ENCODE measurements at places on chromosomes 13 and 19.

GRCh38 chr13:75715601-75716523, 79.7 kb downstream of the LMO7 start:
- DNase-seq: no peak

- DNase-seq: no peak
Observed at GRCh38 chr13:78816592-78816991, 157.6 kb upstream of the OBI1 start.

- no peak for DNase-seq
Observed at GRCh38 chr13:48158915-48159314, 64.0 kb upstream of the MED4 start.

GRCh38 chr13:59413126-59413525, 750.6 kb downstream of the DIAPH3 start:
- no peak for DNase-seq

- DNase-seq: no peak
Observed at GRCh38 chr19:5345895-5346386, 5.3 kb upstream of the PTPRS start.

- no peak for DNase-seq
Observed at GRCh38 chr13:111046590-111047141, 68.4 kb upstream of the ARHGEF7 start.

- no peak for DNase-seq
Observed at GRCh38 chr13:43085545-43085944, 62.2 kb downstream of the DNAJC15 start.

GRCh38 chr19:44684892-44685863, 13.8 kb upstream of the CEACAM16 start:
- no peak for DNase-seq

- no peak for DNase-seq
Observed at GRCh38 chr13:72514146-72514545, 213.3 kb downstream of the MZT1 start.

DNA sequence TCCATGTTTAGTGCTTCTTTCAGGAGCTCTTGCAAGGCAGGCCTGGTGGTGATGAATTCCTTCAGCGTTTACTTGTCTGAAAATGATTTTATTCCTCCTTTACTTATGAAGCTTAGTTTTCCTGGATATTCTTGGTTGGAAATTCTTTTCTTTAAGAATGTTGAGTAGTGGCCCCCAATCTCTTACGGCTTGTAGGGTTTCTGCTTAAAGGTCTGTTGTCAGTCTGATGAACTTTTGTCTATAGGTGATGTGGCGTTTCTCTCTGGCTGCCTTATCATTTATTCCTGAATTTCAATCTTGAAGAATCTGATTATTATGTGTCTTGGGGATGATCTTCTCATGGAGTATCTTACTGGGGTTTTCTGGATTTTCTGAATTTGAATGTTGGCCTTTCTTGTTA, 26.0 kb downstream of the ZNF430 start:
- DNase-seq: no peak

DNA sequence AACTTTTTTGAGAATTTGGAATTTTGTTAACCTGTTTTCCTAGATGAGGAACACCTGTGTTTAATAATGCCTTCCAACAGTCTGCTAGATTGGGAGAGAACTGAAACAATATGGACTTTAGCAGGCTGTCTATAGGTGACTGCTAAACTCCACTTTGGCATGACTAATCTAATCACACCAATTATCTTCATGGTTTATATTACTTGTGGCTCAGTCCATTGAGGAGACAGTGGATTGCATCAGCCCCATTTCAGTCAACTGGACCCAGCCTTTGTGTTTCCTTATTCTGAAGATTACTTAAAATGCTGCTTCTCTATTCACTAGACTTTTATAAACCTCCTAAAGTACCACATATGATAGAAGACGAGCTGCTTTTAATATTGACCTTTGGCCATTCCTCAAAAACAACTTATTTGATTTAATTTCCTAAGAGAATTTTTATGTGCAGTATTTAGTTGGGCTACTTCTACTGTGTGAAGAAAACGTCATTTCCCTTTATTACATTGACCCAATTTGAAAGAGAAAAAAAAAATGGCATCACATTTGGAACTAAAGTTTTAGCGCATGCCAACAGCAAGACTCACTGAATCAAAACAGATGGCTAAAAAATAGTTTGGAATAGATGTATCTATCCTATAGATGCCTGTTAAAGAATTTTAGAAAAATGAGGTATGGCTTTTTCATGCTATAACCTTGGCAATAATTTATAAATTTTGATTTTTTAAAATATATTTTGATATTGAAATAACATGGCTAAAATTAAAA, 295.8 kb downstream of the NDFIP2 start:
- DNase-seq: no peak

- DNase-seq: no peak
Observed at GRCh38 chr19:5200844-5201243, 139.8 kb downstream of the PTPRS start.

GRCh38 chr13:78185700-78186099, 267.1 kb upstream of the EDNRB start:
- no peak for DNase-seq

DNA sequence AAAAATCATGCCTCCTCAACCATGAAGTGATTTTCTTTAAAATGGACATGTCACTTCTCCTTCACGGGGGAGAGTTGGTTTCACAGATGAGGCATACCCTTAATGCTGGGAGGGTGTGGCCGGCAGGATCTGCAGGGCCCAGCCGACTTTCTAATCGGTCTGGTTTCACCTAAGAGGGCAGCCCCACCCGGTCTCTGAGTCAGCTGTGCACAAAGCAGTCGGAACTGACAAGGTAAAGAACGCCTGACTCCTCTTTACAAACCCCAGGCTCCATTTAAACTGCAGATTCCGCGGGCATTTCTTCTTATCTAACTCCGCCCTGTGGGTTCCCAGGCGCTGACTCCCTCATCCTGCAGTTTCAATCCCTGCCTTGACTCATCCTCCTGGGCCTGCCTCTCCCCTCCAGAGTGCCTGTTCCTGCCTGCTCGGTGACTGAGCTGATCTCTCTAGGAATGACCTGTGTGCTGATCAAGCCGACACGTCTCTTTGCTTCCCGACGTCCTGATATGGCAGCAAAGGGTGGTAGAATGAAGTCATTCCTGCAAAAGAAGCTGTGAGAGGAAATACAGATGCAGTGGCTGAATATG, 63.4 kb downstream of the EFNB2 start:
- no peak for DNase-seq

- DNase-seq: no peak
Observed at GRCh38 chr13:29484236-29484635, 111.3 kb downstream of the SLC7A1 start.

DNA sequence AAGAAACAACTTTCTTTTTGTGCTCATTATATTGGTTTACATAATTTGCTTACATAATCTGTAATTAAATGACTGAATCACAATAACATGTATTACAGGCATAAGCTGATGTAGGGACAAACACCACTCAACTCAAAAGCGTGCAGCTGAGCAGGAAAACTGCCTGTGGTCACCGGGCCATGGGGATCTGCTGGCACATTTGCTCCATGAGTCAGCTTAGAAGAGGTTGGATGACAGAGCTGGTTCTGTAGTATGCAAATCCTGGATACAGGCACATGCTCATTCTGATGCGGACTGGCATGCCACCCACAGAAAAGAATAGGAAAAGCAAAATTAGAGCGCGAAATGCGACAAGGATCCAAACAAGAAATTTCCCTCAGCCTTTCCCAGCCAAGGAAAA, 128.6 kb downstream of the USP12 start:
- DNase-seq: no peak

- DNase-seq: no peak
Observed at GRCh38 chr13:109357751-109358471, 428.5 kb downstream of the IRS2 start.

- no peak for DNase-seq
Observed at GRCh38 chr19:41111296-41111695, 2.9 kb upstream of the CYP2F1 start.

- no peak for DNase-seq
Observed at GRCh38 chr13:110410936-110411687, 104.0 kb downstream of the COL4A2 start.

DNA sequence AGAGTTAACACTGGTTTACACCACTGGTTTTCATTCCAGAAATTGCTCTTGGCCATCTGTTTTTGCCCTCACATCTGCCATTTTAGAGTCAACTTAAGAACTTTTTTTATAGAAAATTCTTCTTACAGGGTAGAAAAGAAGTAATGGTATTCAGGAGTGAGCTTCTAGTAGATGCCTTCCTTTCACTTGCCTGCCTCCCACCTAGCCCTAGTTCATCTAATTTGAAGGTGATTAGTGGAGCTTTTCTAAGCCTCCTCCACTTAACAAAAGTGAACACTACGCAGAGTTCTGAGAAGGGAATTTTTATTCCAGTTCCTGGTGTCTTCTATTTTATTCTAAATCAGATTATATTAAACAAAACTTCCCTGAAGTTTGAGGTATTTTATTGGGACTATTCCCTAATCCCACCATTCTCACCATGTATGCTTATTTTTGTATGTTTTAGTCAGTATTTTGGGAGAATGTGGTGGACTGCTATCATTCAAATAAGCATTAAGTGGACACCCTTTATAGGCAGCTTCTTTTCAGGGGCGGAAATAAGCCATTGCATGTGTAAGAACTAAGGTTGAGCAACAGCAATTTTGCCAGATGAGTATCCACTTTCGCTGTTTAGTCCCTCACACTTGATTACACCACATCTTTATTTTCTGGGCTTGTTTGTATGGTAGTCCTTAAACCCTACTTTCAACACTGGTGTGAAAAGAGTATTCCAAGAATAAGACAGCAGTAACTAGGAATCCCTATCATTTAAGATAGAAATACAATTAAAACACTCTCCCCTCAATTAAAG, 156.9 kb downstream of the ENOX1 start:
- DNase-seq: no peak

DNA sequence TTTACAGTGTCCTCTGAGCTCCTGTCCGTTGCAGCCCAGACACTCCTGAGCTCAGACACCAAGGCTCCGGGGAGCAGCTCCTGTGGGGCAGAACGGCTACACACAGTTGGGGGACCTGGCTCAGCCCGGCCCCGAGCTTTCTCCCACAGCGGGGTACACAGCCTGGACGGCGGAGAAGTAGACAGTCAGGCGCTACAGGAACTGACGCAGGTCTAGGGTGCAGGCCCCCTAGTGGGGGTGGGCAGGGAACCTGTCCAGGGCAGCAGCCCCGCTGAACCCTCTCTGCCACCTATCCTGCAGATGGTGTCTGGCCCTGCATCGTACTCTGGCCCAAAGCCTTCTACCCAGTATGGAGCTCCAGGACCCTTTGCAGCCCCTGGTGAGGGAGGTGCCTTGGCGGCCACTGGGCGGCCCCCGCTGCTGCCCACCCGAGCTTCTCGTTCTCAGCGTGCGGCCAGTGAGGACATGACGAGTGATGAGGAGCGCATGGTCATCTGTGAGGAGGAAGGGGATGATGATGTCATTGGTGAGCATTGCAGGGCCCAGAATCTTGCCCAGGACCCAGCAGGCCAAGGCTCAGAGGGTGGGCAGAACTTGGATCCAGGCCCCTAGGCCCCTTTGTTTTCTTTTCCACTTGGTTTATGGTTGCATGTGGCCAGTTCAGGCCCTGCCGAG, 12.9 kb upstream of the PRR19 start:
- no peak for DNase-seq

DNA sequence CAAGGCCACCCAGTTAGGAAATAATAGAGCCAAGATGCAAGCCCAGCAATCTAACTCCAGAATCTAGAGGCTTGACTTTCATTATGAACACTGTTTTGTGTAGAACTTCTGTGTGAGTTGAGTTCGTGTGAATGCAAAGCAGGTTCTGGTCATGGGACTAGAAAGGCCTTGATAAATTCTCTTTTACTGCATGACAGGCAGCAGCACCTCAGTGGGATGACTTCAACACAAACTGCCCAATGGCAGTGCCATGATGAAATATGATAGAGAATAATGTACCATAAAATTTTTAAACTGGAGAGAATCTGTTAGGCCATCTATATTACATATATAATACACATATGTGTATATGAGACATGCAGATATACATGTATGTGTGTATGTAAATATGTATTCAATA, 214.5 kb downstream of the KLF5 start:
- DNase-seq: no peak

GRCh38 chr13:77373502-77373901, 46.6 kb upstream of the MYCBP2 start:
- DNase-seq: no peak

- no peak for DNase-seq
Observed at GRCh38 chr13:57631596-57632275, at the start of gene PCDH17. PCDH17 (plus strand) TSS chr13:57631744; CDS start chr13:57632547, 803 bp downstream.

GRCh38 chr13:33352526-33352925, 67.0 kb upstream of the STARD13 start:
- DNase-seq: no peak

GRCh38 chr19:53161123-53161522, 2.3 kb upstream of the ZNF347 start:
- no peak for DNase-seq

GRCh38 chr19:18119013-18119716, 21.6 kb downstream of the MAST3 start:
- DNase-seq: peak; percentile 36

DNA sequence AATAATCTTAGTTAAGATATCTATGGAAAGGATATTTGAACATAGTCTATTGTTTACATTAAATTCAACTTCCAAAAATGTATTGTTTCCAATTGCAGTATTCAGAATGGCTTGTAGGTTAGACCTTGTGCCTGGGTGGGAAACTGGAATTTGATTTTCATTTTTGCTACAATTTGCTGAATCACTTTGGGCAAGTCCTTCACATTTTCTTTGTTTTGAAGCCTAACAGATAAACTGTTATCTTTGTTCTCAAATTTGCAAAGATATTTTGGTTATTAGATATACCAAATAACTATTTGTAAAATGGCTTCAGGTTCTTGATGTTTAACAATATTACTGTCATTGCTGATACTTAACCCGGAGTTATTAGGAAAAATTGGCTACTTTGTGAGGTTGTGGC, 82.6 kb downstream of the WDFY2 start:
- no peak for DNase-seq

DNA sequence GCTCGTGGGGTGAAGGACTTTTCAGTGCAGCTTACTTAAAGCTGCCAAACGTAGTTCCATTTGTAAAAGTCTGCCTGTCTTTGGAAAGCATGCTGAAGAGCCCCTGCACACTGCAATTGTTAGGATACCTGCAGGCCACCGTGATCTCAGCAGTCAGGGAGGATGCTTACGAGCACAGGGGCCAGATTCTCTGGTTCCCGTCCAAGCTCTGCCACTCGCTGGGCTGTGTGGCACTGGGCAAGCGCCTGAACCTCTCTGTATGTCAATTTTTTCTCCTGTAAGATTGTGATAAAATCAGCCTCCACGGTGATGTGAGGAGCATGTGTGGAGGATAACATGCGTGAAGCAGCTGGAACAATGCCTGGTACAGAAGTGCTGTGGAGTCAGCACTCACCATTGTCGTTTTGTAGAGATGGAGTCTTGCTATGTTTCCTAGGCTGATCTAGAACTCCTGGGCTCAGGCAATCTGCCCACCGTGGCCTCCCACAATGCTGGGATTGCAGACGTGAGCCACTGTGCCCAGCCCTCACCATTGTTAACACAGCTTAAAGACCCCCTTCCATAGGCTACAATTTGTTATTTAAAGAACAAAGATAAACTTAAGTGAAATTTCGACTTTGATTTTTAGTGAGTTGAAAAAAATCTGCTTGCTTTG, 3.5 kb downstream of the ADPRHL1 start:
- no peak for DNase-seq

Measured in stimulated activated CD4-positive, alpha-beta T cell treated with anti-CD3 and anti-CD28 coated beads, Interleukin-1b, Interleukin-23, amount 100 ng/mL, for 4 hours (primary cell).